ENCODE measurements at places on chromosomes 12 and 14. TPM values are rescaled to one million over a fixed set of nuclear protein-coding genes. Genes with fewer than 3 reads are reported as not detected.

Gene MYO1H
- not detected for total RNA-seq

Gene REP15
- 0.25 TPM for total RNA-seq

Gene COX8C
- not detected for total RNA-seq

Gene LYZ
- not detected for total RNA-seq

All from H4 (cell line).